ENCODE measurements at places on chromosomes 3 and 15. TPM values are rescaled to one million over a fixed set of nuclear protein-coding genes. Genes with fewer than 3 reads are reported as not detected.

DNA sequence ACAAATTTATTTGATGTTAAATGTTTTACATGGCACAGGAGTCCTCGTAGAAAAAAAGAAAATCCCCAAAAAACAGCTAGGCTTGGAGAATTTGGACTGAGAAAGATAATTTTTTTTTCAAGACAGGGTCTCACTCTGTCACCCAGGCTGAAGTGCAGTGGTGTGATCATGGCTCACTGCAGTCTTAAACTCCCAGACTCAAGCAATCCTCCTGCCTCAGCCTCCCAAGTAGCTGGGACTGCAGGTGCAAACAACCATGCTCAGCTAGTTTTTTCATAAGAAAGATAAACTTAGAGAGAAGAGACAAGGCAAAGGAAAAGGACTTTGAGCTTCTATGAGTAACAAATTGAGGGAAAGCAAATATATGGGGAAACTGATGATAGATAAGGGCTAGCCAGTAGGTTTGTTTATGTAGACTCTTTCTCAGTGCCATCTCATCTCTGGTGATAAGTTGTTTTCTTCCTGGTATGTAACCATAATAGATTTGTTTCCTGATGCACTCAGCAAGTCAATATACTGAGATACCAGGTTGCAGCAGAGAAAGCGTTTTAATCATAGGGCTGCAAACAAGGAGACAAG lies 13.1 kb upstream of the TRMT10C start:
- no peak for DNase-seq

A4GNT gene
- total RNA-seq = not detected

GRCh38 chr15:50350621-50351020 lies 4.4 kb downstream of the GABPB1 start:
- DNase-seq = no peak

- DNase-seq = no peak
Observed at GRCh38 chr15:79922512-79923078, 25.8 kb upstream of the MTHFS start.

- DNase-seq = no peak
Observed at GRCh38 chr3:63578858-63579257, 73.6 kb upstream of the SNTN start.

TBC1D5 gene
- 44.1 TPM for total RNA-seq

GRAMD1C gene
- 5.7 TPM for total RNA-seq

DNA sequence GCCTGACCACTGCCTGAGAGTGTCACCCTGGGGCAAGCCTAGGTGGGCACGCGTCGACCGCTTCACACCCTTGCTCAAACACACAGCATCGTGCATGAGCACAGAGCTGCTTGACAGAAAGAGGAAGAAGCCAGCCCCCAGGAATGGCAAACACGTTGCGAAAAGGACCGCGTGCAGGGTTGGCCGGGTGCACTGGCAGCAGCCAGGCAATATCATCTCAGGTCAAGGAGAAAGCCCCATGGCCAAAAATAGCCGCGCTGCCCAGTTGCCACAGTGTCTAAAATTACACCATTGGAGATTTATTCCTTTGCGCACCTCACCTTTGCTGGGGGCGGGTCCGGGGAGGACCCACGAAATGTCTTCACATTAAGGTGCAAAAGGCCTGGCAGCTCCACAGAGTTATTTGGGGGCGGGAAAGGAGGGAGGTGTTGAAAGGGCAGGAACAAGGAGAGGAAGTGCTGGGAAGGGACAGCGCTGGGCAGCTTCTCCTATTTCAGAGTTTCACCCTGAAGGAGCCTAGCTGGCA lies 44.7 kb upstream of the NR2F2 start:
- no peak for DNase-seq

GRCh38 chr15:26628879-26629529 lies 143.9 kb downstream of the GABRB3 start:
- peak; percentile 39 for DNase-seq

SLC35G2 gene
- 1.9 TPM for total RNA-seq

GRCh38 chr3:126053513-126053912 lies 30.4 kb downstream of the SLC41A3 start:
- DNase-seq = no peak

DNA sequence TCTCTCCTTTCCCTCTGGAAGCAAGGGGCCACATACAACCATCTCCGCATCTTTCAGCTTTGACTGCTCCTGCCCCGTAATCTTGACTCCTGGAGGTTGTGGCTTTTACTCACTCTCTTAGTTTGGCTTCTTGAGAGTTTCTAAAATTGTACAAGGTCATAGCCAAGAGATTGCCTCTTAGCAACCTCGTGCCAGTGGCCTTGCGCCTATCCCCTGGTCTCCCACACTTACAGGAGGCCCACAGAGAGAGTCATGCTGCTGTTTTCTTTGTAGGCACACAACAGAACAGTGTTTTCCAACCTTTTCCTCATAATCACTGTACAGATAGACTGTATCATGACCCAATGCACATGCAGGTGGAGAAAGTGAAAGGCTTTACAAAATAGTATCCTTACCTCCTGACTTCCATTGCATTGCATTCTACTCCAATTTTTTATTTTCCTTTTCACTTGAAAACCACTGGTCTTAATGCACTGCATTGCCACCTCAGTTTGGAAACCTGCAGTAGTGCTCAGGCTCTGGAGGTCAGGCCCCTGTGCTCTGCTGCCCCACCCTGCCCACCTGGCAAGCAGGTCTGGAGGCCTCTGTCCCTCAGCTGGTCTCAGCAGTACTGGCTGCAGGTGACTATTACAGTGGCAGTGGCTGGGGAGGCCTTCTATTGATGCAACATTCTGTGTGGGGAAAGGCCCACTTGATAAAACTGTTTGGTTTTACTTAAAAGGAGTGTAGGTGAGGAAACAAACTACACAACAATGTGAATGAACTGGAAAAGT lies 156.2 kb downstream of the DNAJB8 start:
- no peak for DNase-seq

DNA sequence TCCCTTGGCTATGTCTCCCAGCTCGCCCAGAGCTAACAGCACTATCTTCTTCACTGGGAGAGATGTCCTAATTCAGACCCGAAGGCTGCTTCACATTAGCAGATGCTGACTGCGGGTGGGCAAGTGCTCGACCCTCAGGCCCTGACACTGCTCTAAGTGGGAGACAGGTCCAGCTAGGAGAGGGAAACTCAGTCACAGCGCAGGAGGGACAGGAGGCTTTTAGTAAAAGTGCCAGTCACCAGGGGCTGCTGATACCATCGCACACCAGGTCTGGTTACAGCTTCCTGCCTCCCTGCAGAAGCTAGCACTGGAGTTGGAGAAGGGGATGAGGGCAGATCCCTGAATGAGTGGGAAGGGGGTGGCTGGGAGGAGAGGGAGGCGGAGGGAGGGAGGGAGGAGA lies 365.8 kb upstream of the RGMA start:
- DNase-seq = no peak

GRCh38 chr15:97903971-97904572 lies 56.4 kb upstream of the ARRDC4 start:
- DNase-seq = peak; percentile 87

ETV5 gene
- total RNA-seq = 3.3 TPM

AKAP13 gene
- 141 TPM for total RNA-seq

CYP1A1 gene
- 0.27 TPM for total RNA-seq

GRCh38 chr3:50237133-50237651 lies 1.2 kb downstream of the GNAI2 start:
- DNase-seq = no peak

DNA sequence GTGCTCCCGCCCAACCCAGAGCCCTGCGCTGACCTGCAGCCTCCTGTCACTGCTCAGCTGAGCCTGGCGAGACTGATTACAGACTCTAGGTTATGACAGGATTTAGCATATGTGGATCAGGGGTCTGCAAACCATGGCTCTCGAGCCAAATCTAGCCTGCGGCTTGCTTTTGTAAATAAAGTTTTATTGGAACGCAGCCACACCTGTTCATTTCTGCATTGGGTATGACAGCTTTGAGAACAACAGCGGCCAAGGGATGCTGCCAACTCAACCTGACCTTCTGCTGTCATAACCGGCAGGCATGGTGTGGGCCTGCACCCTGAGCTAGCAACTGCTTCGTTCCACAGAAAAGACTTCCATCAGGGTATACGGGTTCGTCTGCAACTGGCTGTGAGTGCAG lies 50.5 kb upstream of the IQSEC1 start:
- DNase-seq = no peak

DNA sequence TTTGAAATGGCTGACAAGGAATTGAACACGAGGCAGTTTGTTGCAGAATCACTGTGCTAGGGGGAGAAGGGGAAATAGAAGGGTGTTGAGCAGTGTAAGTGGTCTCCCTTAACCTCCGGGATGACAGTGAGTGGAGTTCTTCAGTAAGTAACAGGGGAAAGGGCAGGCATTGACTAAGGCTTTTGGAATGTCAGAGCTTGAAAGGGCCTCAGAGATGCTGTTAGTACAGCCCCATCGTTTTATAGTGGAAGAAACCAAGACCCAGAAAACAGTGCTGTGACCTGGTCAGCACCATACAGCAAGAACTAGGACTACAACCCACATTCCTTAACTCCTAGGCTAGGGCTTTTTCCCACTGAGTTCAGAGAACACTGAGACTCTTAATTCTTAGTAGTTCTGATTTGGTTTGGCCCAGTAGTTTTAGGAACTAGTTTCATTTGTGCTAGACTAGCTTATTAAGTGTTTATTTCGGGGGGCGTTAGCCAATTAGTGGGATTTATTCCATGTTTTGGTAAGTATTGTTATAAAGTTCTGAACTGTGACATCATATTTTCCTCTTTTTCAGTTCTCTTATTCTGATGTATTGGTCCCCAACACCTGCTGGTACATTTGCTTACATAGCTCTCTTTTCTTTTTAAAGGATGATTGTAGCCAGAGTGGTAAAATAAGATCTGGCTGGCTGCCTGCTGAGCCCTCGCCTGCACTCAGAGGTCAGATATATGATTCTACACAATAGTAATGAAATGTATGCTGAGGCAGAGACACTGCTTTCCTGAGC lies 34.2 kb downstream of the RAB11A start:
- no peak for DNase-seq

TGM5 gene
- not detected for total RNA-seq

CCR9 gene
- total RNA-seq = 0.12 TPM

- no peak for DNase-seq
Observed at GRCh38 chr3:159852821-159853505, 135.7 kb upstream of the IL12A start.

DNA sequence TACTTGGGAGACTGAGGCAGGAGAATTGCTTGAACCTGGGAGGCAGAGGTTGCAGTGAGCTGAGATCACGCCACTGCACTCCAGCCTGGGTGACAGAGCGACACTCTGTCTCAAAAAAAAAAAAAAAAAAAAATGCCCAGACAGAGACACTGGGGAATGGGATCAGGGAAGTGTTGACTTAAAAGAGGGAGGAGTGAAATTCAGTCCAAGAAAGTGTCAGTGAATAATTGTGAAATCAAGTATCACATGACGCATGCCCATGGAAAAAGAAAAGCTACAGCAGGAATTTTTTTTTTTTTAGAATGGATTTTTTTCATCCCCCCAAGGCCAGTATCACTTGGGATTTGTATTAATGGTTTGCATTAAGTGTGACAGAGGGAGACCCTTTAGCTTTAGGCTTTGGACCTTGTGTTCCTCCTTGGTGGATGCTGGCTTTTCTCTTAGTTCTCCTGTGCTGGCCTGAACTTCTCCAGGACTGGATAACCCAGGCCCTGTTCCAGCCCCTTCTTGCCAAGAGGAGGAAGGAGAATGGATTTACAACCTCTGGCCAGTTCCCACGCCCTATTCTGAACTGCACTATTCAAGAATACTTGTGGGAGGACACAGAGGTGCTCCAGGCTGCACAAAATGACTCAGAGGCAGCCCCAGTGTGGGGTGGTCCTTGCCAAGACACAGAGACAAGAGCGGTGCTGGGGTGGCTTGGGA lies 36.7 kb upstream of the ZNF774 start:
- peak; percentile 68 for DNase-seq

DNA sequence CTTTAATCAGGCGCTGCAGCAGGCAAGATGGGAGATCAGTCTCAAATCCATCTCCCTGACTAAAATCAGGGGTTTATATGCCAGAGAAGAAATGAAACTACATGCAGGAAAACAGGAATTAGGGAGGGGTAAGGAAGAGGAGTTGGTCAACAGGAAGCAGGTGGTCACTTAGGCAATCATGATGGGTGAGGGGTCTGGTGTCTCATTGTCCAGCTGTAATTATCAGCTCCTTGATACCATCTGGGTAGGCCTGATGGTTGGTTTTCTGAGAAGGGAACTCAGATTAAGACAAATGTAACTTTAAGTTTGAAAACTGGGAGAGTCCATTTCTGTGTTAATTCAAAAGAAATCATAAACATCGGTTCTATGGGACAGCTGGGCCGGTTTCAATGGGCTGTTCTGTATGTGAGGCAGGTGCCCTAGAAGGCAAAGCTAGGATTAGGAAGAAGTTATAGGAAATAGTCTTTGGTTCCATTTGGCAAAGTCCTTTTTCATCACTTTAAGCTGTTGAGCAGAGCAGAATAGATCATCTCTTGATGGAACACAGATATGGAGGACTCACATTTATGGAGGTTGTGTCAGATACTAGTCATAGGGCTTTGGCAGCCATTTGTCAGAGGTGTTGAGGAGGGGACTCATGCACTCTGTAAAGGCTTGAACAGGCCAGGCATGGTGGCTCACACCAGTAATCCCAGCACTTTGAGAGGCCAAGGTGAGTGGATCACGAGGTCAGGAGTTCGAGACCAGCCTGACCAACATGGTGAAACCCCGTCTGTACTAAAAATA lies 149.4 kb downstream of the VGLL4 start:
- DNase-seq = no peak

- DNase-seq = peak; percentile 27
Observed at GRCh38 chr3:46896386-46896785, 18.9 kb downstream of the PTH1R start.

GRCh38 chr3:176794406-176794805 lies 402.9 kb downstream of the TBL1XR1 start:
- DNase-seq = no peak

GRCh38 chr15:88652456-88653199 lies 13.8 kb downstream of the ISG20 start:
- DNase-seq = no peak

DNA sequence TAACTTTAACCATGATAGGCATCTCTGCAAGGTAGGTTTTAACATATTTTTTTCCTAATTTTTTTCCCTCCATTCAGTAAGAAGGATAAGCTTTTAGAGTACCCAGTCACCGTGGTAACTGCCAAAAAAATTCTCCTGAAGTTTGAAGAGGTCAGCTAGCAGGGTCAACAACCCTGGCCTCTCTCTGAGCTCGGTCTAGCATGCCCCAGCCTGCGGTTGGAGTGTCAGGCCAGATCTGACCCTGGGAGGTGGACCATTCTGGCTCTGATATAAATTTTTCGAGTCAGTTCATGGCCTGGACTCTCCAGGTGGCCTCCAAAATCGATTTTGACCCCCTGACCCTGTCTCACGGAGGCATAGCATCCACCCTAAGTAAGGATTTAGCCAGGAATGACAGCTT lies 29.7 kb downstream of the SOX2 start:
- no peak for DNase-seq

DNA sequence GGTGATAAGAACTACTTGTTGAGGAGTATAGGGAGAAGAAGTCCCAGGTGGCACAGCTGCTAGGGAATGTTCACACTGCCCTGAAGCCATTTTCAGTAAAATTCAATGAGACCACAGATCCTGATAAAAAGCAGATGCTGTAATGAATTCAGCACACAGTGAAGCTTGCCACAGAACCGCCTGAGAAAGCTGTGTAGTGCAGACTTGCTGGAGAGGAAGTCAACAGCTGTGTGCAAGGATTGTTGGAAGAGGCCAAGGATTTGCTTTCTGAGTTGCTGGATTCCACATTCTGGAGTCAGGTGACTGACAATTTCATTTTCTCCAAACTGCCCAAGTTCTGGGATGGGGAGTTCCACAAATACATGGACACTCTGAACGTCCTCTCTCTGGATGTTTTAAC lies 70.9 kb downstream of the ANP32A start:
- DNase-seq = no peak

TMEM108 gene
- 3.4 TPM for total RNA-seq

RAB6B gene
- total RNA-seq = 11.6 TPM

GOLGA8G gene
- total RNA-seq = not detected

GRCh38 chr3:193190146-193190786 lies 50.8 kb upstream of the PLAAT1 start:
- DNase-seq = no peak

XYLB gene
- total RNA-seq = 16.3 TPM

Data from mucosa of descending colon (tissue), 3 donors.